ENCODE measurements at places on chromosomes 11 and 22.

GRCh38 chr11:63536669-63537292, at the start of gene PLAAT4:
Gene PLAAT4 (plus strand): TSS chr11:63536808. CDS start chr11:63536869, 61 bp downstream.
- peak; percentile 54 for DNase-seq

DNA sequence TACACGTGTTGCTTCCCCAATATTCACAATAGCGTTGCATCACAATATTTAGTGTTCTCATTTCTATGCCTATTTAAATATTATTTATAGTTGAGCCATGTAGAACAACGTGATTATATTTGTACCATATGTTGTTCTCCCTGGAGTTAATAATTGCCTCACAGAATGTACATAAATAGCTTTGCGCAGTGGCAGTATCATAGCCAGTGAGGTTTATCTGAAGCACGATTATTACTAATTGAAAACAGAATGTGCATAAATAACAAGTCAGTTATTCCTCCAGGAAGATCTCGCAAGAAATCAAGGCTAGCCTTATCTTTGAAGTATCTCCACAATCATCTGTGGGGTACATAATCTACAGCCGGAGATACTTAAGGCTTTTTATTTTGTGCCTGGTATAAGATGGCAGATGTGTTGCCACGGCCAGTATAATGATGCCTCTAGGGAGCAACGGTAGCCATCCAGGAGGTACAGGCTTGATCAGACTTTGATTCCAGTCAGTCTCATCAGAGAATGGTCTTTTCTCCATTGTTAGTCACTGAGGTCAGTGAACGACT, 197.5 kb downstream of the MSANTD4 start:
- no peak for DNase-seq

DNA sequence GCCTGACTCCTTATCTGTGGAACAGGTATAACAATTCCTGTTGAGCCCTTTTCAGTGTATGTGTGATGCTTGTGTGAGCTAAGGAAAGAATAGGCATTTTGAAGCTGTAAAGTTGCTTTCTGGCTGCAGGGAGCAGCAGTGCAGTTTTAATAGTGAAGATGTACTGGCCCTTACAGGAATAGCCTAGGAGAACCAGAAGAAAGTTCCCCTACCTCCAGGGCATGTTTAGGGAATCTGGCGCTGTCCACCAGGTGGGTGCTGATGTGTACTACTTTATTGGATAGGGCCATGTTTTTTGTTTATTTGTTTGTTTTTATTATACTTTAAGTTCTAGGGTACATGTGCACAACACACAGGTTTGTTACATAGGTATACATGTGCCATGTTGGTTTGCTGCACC, 11.5 kb downstream of the BMAL1 start:
- DNase-seq: no peak

- no peak for DNase-seq
Measured at GRCh38 chr11:127843483-127844396, 743.6 kb downstream of the ETS1 start.

DNA sequence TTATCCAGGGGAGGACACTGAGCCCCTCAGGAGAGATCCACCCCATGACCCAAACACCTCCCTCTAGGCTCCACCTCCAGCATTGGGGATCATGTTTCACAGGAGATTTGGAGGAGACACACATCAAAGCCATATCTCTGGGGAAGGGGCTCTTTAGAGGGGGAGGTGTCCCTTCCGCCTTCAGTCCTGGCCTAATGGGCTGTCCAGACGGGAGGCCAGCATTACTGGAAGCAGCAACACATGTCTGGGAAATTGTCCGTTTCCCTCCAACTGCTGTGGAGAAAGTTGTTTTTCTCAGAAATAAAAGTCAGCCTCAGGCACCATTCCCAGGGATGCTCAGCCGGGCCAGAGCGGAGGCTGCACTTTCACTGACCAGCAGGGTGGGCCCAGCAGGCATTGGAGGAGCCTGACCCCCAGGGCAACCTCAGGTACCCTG, 9.5 kb downstream of the CACNA1I start:
- DNase-seq: no peak

DNA sequence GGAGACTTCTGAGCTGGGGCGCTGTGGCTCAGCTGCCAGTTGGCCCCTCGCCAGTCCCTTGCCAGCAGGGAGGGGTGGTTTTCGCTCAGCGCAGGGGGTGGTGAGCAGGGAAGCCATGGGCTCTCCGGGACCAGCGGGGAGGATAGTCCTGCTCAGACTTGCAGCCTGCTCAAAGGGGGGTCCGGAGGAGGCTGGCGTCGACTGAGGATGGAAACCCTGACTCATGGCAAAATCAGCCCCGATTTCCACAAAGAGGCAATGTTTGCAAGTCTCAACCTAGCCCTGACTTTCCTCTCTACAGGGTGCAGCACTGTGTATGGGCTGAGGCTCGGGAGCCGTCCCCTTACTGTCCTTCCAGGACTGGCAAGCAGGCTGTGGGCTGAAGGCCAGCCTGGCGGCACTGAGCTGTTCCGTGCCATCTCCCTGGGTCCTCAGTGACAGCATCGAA, 35.1 kb downstream of the FBLN1 start:
- DNase-seq: peak; percentile 94

DNA sequence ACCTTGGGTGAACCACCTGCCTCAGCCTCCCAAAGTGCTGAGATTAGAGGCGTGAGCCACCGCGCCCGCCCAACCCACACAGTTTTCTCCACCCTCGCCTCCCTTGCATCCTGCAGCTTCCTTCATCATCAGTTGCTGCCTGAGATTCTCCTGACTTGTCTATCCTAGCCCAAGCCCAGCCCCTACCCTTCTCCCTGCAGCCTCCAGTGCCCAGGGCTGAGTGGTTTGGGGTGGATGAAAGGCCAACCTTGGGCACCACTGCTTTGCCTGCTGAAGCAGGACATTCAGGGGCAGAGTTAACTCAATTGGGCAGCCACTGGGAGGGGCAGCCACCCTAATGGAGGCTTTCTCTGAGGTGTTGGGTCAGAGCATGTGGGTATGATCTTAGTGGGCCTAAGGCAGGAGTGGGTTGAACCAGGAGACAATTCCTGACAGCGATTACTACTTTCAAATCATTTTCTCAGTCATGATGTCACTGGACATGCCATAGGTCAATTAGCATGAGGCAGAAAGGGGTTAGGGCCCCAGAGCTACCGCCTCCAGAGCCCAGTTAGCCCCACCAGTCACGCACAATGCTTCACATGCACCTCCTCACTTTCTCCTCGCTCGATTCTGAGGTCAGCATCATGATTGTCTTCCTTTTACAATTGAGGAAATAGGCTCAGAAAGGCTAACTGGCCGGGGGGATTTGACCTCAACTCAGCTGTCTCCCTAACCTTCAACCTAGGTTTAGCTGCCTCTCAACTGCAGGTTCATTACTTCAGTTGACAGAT, 1.0 kb upstream of the FKBP2 start:
- DNase-seq: no peak

DNA sequence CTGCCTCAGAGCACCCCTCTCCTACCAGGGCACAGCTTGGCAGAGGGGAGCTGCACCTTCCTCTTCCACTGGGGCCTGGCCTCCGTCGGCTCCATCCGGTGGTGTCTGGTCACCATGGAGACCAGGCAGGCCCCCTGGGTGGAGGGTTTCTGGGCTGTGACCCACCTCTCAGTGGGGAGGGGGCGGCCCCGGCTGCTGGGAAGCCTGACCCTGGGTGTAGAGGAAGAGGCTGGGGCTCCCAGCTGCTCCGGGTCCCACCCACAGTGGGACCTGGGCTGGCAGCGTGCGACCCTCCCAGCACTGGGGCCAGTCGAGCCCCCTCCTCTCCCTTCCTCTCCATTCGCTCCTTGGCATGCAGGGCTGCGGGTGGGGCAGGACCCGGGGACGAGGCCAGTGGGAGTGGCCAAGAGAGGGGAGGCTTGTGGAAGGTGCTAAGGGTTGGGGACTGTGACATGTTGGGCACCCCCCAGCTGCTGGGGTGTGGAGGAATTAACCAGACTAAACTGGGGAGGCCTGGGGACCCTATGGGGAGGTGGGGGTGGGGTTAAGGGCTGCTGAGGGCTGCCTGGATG, 46.8 kb downstream of the BRSK2 start:
- DNase-seq: no peak

GRCh38 chr11:106331176-106331575, 253.7 kb downstream of the AASDHPPT start:
- no peak for DNase-seq

DNA sequence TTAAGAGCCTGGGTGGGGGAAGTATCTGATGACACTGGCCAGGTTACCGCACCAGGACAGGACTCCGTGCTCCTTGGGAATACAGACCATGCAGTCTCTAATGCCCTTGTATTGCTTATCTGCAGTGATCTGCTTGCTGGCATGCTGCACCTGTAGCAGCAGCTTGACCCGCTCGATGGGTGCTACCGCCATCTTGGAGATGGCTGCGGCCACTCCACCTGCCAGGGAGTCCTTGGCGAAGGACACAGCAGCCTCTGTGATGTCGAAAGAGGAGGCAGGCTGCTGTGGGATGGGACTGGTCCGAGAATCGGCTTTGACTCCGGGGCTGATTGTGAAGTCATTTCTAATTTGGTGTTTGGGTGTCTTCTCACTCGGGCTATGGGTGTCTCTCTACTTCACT, 3.1 kb downstream of the WBP2NL start:
- no peak for DNase-seq

DNA sequence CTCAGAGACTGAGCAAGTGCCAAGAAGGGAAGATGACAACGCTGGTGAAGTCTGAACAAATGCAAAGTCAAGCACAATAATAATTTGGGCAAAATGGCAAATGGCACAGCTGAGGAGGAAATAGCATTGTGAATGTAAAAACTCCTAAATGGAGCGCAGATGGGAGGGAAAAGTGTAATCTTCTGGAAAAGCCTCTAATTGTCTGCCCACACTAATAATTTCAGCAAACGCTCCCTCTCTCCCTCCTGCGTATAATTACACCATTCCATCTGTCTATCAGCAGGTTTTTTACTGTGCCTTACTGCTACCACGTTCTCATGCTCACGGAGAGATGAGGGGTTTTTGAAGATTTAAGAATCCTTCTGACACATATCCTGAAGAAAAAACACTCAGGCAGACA, 302.6 kb downstream of the KIRREL3 start:
- no peak for DNase-seq

- DNase-seq: no peak
Measured at GRCh38 chr11:95964281-95964680, 40.4 kb upstream of the MTMR2 start.

DNA sequence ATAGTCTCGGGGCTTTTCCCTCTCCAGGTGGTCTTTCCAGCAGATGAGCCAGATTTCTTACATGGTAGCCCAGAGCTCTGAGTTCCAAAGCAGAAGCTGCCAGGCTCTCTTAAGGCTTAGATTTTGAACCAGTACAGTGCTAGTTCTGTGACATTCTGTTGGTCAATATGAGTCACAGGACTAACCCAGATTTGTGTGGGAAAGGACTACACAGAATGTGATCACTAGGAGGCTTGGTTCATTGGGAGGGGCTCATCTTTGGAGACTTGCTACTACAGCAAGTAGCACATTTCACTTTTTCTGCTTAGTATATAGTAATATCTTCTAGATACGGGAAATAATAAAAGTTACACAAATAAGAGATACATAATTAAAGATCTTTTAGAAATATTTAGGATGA, 24.1 kb downstream of the RNF214 start:
- DNase-seq: no peak

DNA sequence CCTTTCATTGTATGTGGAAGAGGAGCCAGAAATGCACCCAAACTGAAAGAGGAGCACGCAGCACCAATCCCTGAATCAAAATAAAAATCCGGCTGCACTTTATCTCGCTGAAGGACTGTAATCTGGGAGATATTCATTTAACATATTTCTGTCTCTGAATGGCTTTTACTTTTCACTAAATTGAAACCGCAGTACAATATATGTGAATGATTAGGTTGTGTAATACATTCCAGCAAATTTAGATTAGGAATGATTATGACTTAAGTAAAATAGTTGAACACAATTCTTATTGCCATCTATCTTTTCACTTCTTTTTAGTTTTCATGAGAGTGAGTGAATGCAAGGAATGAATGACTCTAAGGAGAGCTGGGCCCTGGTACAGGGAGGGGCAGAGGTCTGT, 232.1 kb downstream of the ST3GAL4 start:
- DNase-seq: no peak

- peak; percentile 70 for DNase-seq
Measured at GRCh38 chr11:32081129-32081641, 9.7 kb upstream of the RCN1 start.

DNA sequence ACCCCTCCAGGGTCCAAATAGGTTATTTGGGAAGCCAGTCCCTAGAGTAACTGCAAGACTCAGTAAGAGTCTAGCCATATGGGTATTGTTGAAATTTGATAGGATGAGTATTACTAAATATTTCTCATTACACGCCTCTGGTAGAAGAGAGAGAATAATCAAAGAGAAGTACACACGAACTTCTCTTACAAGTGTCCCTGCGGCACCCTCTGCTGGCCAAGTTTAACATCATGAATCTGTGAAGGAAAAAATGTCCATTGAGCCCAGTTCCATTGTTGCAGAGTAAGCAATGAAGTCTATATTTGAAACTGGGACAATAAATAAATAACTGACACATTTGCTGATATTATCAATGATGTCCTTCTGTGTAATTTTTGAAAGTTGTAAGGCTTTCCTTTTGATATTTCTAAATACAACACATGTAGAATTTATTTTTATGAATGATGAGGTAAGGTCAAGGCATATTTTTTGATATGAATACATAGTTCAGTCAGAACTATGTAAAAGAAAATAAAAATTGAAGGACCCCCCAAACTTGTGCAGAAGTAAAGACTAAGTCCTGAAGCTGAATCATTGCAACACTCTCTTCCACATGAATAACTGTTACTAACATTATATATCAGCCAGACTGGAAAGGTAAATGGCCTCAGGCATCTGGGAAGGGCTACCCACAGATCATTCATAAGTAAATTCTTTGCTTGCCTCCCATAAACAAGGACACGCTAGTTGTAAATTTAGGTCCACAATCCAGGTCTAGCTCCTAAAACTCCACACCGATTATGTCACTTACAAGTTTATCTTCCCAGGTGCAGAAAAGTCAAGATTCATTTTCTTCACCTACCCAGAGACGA, 10.0 kb downstream of the OR51L1 start:
- peak; percentile 25 for DNase-seq

DNA sequence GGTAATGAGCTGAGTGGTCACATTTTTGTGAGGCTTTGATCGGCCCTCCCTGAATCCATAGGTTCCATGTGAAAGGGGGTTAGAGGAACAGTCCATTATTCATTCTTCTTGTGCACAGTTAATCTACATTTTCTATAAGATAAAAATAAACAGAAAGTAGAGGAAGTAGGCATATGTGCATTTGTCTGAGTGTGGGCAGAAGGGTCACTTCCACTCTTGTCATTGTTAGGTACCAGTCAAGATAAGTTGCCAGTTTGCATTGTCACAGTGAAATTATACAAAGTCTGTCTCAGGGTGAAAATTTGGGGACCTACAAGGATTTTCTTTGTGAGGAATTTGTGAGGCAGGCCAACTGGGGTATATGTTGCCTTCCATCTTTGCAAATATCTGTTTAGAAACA, 4.6 kb upstream of the APOL4 start:
- no peak for DNase-seq

DNA sequence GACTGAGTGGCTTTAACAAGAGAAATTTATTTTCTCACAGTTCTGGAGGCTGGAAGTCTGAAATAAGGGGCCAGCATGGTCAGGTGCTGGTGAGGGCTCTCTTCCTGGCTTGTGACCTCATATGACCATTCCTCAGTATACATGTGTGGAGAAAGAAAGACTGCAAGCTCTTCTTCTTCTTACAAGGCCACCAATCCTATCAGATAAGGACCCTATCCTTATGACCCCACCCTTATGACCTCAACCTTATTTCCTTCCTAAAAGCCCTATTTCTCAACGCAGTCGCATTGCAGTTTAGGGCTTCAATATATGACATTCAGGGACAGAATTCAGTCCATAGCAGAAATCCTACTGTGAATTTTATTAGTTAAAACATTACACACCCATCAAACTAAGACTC, 124.4 kb upstream of the RAG2 start:
- DNase-seq: no peak

GRCh38 chr22:49673048-49673447, 154.6 kb downstream of the BRD1 start:
- no peak for DNase-seq

All from fibroblast of gingiva (primary cell).